ENCODE measurements at places on chromosomes 11 and 22. TPM values are rescaled to one million over a fixed set of nuclear protein-coding genes. Genes with fewer than 3 reads are reported as not detected.
A peak's percentile ranks its signal among the peaks of the same experiment; 100 is the strongest.

- DNase-seq = no peak
Observed at GRCh38 chr11:34194576-34195335, 89.3 kb downstream of the NAT10 start.

ROBO3 gene
- total RNA-seq = 12.1 TPM

GRCh38 chr11:111703576-111703975, 62.6 kb downstream of the PPP2R1B start:
- no peak for DNase-seq

GRCh38 chr22:41873391-41873790, 40.5 kb downstream of the SREBF2 start:
- DNase-seq = no peak

ACR gene
- not detected for total RNA-seq

DNA sequence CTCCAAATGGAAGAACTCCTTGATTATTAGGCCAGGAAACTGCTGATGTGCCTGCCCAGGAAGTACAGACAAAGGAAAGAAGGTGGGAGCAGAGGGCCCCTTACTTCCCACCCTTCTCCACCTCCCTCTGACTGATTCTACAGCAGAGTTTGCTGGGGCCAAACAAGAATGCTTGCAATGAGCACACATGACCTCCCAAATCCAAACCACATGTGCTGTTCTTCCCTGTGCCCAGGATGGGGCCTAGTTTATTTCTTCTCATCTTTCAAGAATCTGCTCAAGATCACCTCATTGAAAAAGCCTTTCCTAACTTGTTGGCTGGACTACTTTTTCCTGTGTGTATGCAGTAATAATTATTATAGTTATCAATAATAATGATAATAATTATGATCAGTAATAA, 286.1 kb downstream of the RAB38 start:
- no peak for DNase-seq

CHST1 gene
- not detected for total RNA-seq

DNA sequence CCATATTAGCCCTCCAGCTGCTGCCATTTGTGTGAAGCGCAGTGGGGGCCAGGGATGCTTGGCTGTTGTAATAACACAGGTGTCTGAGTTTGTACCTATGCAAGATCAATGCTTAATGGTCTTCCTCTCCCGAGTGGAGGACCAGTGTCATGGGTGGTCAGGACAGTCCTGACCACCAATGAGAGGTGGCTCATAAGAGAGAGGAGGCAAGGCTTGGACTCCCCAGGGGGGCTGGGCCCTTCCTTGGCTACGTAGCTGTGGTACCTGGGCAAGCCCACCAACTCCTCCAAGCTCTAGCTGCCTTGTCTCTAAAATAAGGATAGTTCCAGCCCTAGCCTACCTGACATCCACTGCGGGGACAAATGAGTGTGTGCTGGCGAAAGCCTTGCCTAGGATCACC, 79.2 kb downstream of the OSBP2 start:
- no peak for DNase-seq

ARL2 gene
- 96.6 TPM for total RNA-seq

- DNase-seq = peak; percentile 68
Observed at GRCh38 chr11:75815345-75816168, 547 bp downstream of the UVRAG start.

GRCh38 chr11:85758480-85759039, 52.4 kb downstream of the SYTL2 start:
- no peak for DNase-seq

PGR gene
- not detected for total RNA-seq

GRCh38 chr11:4072668-4073285, 21.8 kb upstream of the RRM1 start:
- DNase-seq = peak; percentile 83

POU2AF2 gene
- not detected for total RNA-seq

DMC1 gene
- total RNA-seq = 3.7 TPM

DNA sequence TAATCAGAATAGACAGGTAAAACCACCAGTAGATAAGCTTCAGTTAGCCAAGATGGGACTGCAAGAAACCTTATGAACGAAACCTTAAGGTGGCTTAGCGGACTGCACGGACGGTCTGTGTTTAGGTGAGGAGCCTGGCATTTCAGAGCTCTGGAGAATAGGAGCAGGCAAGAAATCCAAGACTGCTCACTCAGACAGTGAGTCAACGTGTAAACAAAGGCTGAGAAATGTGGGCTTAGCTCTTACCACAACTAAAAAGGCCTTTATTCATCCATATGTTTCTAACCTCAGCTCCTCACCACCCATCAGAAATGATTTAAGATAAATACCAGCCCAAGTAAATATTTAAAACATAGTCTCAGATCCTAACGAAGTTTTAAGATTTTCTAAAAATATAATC, 657.7 kb downstream of the OPCML start:
- peak; percentile 79 for DNase-seq

- no peak for DNase-seq
Observed at GRCh38 chr11:2651054-2651617, 48.7 kb downstream of the KCNQ1OT1 start.

DNA sequence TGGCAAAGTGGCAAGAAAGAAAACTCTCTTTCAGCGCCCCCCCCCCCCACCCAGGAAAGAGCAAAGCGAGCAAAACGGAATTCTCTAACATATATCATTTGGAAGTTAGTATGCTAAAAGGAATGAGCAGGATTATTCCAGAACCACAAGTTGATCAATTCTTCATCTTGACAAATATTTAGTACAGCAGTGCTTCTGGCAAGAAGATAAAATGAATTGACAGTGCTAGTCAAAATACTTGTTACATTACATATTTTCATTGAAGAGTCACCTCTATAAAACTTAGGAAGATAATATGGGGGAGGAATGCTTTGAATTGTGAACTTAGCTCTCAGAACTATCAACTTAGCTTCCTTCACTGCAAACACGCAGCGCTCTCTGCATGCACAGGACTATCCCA, 377.4 kb downstream of the DYNC2H1 start:
- no peak for DNase-seq

PHLDB1 gene
- total RNA-seq = 109 TPM

DNA sequence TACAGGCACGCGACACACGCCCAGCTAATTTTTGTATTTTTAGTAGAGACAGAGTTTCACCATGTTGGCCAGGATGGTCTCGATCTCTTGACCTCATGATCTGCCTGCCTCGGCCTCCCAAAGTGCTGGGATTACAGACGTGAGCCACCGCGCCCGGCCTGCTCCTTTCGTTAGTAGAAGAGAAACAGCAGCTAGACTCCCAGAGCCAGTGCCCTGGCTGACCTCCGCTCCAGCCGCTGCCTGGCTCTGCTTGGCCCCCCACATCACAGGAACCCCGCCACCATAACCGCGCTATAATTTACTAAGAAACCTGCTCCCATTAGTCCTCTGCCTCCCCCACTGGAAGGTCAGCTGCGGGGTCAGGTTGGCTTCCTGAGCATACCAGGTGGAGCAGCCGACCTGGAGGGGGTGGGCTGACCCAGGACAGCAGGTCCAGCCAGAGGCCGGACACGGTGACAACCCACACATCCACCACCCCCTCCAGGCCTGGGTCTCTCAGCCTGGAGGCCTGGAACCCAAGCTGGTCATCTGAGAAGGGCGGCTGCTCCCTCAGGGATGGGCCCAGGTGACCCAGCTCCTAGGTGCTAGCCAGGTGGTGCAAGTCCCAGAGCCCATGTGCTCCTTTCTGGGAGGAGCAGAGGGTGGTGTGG, 7.5 kb upstream of the POLDIP3 start:
- DNase-seq = no peak

HOATZ gene
- not detected for total RNA-seq

DNA sequence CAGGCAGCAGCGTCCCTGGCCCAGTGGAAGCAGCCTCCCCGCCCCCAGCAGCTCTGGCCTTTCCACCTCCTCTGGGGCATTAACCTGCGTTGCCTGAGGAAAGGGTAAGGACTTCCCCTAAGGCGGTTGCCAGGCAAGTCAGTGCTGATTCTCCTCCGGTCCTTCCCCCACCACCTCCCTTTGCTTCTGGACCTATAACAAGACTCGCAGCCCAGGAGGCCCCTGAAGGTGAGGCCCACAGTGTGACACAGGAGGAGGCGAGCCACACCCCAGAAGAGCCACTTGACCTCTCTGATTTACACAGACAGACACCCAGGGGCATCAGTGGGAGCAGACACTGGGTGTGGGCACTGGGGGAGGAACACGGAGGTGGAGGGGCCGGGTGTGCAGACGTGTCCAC, 35.4 kb downstream of the ASCL2 start:
- DNase-seq = no peak

FAM181B gene
- total RNA-seq = not detected

BIK gene
- not detected for total RNA-seq

DNA sequence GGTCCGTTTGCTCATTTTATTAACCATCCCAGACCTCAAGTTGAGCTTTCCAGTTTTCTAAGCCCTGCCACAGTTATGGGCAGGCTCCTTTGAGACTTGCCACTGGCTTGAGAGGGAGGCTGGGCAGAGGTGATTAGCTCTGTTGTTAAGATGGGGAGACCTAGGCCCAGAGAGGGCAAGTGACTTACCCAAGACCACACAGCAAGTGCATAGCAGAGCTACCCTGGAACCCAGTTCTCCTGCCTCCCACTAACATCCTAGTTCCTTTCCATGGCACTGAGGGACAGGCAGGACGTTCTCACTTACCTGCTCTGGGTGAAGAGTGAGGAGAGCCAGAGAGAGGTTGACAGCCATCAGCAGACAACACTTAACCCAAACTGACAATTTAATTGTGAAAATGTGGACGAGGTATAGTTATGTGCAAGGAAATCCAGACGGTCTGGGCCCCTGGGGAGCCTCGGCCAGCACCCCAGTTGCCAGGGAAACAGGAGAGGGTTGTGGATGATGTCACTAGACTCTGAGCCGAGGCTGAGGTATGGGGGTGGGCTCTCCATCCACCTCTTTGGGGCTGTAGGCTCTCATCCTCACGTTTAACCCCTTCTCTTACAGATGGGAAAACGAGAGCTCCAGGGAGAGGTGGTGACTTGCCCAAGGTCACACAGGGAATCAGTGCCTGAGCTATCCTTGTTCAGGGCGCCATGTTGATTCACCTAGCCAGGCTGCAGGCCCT, 12.3 kb upstream of the WNT11 start:
- no peak for DNase-seq

GRCh38 chr22:25451480-25452114, 112.9 kb upstream of the GRK3 start:
- DNase-seq = peak; percentile 39

- DNase-seq = no peak
Observed at GRCh38 chr22:26079009-26079408, 90.3 kb upstream of the SEZ6L start.

PRG2 gene
- total RNA-seq = 2.2 TPM

- DNase-seq = no peak
Observed at GRCh38 chr22:29348041-29348440, 32.5 kb upstream of the RASL10A start.

DNA sequence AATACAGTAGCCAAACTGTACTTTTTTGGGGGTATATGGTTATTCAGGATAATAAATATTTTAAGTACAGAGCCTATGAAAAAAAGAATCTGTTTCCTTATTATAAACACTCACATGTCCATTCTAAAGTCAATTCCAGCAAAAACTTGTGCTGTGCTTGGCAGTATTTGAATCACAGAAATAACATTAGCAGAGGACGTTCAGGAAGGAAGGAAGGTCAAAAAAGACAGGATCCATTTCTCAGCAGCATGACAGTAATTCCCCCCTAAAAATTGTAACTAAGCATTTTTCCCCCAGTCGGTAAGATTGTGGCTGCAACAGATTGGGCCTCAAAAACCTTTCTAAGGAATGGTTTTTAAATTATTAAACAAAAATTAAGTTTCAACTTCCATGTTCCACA, 124.8 kb downstream of the ATG16L2 start:
- DNase-seq = no peak

DNA sequence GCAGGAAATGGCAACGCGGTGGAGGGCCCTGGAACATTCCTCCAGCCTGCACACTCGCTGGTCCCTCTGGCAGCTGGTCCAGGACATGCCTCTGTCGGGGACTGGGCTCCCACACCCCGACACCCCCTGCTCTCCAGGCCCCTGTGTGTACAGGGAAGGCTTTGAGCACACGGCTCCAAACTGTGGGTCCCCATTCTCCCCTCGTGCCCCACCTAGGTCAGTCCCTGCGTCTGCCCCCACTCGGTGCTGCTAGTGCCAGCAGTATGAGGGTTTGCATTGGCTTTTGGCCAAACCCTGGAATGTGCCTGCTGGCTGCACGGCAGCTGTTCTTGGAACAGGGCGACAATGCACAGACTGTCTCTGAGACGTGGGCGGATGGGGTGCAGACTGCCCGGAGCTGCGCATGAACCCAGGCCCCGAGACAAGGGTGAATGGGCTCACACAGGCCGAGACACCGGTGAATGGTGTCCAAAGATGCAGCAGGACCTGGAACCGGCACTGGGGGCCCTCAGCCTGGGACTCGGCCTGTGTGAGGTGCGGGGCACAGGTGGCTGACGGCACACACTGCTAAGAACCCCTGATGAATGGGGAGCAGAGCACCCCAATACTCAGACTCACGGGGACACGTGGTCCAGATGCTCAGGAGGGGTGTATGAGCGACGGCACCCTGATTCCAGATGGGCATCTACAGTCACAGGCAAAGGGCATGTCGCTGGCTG, 7.5 kb upstream of the SYT8 start:
- peak; percentile 88 for DNase-seq

CRYBB3 gene
- total RNA-seq = not detected

Data from GM23248 (cell line).